ENCODE measurements at places on chromosomes 6 and 20.

- no peak for DNase-seq
Observed at GRCh38 chr6:70225055-70225454, 77.8 kb downstream of the COL9A1 start.

DNA sequence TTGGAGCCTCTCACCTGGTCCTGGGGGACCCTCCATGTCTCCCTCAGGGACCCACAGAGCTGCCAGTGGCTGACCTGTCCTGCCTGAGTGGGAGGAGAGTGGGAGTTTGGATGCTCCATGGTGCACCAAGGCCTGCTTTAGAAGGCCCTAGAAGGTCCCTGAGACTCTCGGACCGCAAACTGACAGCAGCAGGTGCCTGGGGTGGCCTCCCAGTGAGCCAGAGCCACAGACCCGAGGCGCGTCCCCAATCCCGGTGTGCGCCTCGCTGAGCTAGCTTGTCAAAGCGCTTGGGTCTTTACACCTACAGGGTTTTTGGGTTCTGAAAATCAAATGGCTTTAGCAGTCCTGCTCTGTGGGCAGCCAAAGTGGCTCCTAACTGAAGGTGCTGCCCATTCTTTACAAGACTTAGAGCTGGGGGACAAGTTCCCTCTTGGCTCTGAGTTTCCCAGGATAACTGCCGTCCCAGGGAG, 4.9 kb downstream of the MYT1 start:
- no peak for DNase-seq

GRCh38 chr6:79082304-79082703, 4.2 kb upstream of the PHIP start:
- DNase-seq: no peak

- DNase-seq: no peak
Observed at GRCh38 chr6:34557228-34557627, 1.1 kb upstream of the SPDEF start.

DNA sequence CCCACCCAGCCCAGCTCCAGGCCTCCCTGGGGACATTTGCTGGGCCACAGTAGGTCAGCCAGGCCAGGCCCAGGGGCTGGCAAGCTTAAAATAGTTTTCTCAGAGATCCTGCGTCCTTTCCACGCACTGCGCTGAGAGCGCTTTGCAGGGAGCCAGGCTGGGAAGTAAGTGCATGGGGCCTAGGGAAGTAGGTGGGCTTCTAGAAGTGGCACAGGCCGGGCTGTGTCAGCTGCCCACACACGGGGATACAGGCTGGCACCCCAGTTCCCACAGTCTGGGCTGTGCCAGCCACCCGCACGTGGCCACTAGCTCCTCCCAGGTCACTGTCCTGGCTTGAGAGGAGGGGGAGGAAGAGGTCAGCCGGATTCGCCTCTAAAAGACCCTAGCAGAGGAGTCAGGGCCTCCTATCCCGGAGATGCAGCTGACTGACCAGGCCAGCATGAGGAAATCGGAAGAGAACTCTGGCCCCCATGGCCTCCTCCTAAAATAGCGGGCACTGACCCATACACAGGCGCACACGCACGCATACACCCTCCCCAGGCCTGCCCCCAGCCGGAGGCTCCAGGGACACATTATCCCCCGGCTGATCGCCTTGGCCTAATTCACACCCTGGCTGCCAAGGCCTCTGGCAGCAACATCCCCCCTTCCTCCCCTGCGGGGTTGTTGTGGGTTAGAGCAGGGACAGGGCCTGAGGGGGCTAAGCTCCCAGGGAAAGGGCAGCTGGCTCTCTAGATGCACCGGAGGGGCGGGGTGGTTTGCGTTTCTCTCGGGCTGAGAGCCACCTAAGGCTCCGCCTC, 5.4 kb downstream of the SLCO4A1 start:
- DNase-seq: no peak

- peak; percentile 20 for DNase-seq
Observed at GRCh38 chr6:169026175-169026574, 227.5 kb downstream of the THBS2 start.

DNA sequence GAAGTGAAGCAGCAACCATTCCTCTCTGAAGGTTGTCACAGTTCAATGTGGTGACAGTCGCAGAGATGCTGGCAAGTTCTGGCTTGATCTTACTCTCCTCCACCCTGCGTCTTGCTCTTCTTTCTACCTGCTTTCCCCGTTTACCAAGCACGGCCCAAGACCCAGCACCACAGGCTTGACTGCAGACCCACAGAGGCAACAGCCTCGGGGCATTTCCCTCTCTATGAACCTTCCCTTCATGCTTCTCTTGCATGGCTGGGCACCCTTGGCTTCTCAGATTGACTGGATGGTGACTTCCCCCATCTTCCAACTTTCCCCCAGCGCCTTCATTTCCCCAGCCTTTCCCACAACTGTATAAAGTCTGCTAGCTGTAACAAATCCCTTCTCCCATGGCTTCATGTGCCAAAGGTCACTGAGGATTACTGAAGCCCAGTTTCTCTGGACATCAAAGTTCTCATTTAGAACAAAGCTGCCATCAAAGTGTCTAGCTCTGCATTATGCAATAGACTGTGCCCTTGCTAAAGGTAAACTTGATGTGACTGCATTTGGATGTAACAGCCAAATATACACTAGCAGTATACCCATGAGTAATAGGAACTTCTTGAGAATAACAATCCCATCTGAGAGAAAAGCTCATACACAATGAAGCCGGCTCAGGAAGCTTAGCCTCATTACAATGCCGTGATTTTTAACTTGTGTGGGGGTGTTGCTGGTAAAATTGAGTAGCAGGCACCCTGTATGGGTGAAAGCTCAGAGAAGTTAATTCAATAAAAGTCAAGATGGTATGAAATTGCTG, 723.1 kb upstream of the FLRT3 start:
- no peak for DNase-seq

- peak; percentile 51 for DNase-seq
Observed at GRCh38 chr20:13546497-13547131, 92.1 kb downstream of the TASP1 start.

- DNase-seq: no peak
Observed at GRCh38 chr6:128135325-128135724, 234.5 kb upstream of the THEMIS start.
